ENCODE measurements at places on chromosomes 2 and 18.

GRCh38 chr18:63470751-63471150 is 6.0 kb upstream of the SERPINB5 start:
- DNase-seq, result no peak

GRCh38 chr2:65501836-65502235 is 69.4 kb upstream of the SPRED2 start:
- DNase-seq, result no peak

DNA sequence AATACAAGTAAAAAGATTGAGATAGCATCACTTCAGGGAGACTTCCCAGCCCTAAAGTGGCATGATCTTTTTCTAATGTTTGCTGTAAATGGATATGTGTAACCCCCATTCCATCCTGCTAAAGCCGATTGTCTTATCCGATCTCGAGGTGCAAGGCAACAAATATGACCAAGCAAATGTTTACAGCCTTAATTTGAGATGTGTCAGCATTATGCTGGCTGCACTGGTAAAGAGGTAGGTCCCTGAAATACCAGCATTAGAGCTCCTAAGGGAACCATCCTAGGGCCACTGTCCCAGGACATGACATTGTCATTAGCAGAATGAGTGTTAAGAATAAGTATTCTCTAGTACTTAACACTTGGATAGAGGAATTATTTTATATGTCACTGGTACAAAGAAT is 108.4 kb downstream of the EPC2 start:
- DNase-seq, result no peak

DNA sequence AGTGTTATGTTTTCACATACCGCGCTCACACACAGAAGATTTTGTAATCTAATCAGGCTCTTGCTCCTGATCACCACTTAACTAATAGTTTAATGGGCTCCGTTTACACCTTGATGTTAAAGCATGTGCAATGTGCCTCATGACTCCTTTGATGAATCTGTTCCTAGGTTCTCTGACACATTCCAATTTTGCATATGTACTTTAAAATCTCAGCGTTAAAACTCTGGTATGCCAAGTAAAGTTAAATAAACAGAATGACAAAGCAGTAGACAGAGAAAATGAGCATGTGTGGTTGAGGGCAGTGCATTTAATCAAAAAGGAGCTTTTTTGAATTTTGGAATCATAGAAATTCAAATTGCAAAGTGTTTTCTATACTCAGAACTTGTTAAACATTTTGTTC is 96.4 kb downstream of the TCF4 start:
- no peak for DNase-seq

- no peak for DNase-seq
Observed at GRCh38 chr2:237540223-237540775, 26.1 kb upstream of the PRLH start.

DNA sequence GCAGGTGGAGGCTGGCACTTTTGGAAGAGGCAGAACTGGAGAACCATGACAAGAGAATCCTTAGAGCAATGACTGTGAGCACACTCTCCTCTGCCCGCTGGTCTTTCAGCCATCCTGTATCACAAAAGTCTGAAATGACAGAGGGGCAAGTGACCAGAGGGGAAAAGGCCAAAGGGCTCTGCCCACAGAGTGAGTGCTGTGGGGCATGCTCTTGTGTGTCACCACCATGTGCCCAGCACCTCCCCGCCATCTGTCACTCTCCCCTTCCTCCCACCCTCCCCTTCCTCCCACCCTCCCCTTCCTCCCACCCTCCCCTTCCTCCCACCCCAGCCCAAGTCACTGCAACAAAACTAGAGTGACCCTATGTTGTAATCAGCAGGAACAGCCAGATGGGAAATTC is 31.9 kb downstream of the DAW1 start:
- no peak for DNase-seq

DNA sequence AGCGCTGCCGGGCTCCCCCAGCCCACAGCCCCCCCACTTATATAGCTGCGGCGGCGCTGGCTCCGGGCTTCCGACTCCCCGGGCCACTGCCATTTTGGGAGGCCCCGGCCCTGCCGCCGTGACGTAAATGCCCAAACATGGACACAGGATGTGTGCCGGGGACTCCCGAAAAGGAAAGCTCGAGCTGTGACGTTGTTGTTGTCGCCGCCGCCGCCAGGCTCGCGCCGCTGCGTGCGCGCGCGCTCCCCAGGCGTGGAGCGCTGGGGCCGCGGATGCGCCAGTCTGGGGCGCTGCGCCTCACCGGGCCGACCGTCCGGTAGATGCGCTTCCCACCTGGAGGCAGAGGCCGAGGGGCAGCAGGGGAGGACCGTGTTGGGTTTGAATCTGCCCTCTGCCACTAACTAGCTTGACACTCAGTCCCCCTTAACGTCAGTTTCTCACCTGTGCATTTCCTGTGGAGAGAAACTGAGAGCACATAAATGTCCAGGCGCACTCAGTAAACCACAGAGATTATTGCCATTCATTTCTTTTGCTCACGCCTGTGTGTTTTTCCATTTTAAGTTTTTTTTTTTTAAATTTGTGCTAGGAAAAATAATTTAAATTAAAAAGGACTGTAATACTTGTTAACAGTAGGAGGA is at the start of gene EGR4:
EGR4 (minus strand) TSS at position 15 of the 638 bp plus-strand sequence. CDS start 231 bp downstream, outside the sequence.
- DNase-seq, result peak; percentile 83

DNA sequence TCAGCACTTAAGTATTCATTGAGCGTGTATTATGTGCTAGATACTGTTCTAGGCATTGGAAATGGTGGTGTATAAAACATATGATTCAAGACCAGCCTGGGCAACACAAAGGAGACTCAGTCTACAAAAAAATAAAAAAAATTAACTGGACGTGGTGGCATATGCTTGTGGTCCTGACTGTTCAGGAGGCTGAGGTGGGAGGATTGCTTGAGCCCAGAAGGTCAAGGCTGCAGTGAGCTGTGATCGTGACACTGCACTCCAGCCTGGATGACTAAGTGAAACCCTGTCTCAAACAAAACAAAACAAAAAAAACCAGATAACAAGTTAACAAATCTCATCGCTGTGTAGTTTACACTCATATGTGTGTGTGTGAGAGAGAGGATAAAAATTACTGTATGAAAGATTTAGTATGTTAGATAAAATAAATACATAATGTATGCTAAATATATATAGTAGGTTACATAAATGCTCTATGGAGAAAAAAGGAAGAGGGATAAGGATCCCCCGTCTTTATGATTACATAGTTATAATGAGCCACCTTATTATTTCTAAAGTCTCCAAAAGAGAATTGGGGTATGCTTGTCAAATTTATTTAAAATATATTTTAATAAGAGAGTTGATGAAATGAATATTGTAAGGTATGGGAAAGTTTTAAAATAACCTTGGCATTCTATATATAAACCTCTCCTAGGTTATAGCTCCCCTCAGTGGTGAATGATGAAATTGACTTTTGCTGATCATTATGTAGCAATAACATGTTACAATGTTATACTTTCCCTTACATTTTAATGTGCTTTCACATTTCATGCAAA is 69.2 kb downstream of the EHBP1 start:
- DNase-seq, result peak; percentile 27

GRCh38 chr2:136232456-136233172 is 114.7 kb upstream of the CXCR4 start:
- no peak for DNase-seq

DNA sequence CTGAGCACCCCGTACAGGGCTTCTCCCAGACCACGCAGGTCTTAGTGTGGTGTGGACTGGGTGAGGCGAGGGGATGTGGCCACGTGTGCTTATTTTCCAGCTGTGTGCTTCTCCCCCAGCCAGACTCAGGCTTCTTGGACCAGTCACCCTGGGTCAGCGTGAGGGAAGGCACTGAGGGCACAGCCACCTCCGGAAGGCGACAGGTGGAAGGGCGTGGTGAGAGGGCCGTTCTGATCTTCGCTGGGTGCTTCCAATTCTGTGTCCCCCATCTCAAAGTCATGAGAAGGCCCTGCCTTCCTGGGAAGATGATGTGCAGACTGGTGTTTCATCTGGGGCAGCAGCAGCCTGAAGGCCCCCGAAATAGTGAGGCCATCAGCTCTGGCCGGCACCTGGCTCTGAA is 169.7 kb upstream of the MYCN start:
- DNase-seq, result no peak

- DNase-seq, result no peak
Observed at GRCh38 chr2:33709951-33710350, 110.9 kb upstream of the FAM98A start.

DNA sequence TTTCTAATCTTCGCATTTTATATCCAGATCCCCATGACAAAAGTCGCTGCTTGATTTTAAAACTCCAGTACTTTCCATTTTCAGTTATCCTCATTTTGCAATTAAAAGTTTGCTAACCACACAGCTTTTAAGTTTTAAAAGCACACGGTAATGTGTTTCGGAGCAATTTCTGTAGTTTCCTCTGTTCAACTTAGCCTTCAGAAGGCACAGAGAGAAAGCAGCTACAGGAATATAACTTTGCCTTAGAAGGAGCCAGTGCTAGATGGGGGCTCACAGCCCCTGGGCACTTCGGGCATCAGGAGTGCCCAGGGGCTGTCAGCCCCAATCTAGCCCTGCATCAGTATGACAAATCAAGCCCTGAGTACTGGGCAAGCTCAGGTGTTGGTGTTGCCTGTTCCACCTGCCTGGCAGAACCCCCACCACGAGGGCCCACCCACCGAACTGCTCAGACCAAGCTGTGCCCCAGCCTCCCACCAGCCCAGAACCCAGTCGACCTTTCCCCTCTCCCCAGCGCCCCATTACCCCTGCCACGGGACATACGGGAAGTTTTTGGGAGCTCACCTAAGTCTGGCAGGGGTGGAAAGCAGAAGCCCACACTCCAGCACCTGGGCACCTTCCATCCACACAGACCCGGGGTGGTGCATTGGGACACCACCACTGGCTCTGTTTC is 47.3 kb downstream of the TRABD2A start:
- DNase-seq, result no peak

GRCh38 chr2:8552293-8552801 is 129.5 kb upstream of the ID2 start:
- no peak for DNase-seq

DNA sequence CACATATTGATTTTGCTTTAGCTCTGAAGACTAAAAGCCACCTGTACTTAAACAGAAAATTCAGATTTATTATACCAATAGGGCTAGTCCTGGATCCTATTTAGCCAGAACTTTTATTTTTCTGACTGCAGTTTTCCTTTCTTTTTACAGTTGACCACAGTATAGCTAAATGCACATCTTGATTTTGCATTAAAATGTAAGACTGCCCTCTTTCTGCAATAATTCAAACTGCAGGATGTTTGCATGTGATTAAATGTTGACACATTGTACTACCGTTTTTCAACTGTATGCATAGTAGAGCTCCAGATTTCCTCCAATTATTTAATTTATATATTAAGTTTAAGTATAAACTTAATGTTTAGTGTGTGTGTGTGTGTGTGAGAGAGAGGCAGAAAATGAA is 1262.9 kb downstream of the SUCLG1 start:
- DNase-seq, result no peak

DNA sequence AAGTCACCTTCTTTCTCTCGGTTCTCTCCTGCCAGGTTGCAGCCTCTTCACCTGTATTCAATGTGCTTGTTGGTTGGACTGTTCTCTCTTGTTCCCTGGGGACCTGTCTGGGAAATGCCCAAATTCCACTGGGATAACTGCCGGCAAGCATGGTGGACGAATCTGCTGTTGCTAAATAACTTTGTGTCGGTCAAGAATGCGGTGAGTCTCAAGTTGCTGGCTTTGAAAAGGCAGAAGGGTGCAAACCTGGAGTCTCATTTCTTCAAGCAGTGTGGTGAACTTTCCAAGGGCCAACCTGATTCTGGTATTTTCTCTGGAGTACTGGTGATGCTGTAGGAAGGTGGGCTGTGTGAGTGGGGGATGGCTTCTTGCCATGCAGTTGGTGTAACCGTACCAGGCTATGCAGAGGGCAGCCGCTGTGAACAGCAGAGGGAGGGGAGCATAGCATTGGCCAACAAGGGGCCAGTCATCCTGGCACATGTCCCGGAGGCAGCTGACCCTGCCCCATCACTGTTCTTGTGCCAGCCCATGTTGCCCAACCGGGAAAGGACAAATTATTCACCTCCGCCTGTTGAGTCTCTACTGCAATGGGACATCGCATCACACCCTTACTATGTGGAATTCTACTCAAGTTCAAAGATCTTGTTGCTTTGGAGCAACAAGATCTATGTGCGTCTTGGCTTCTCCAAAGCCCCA is 88.1 kb upstream of the SEC11C start:
- DNase-seq, result no peak

GRCh38 chr2:224166654-224167053 is 127.6 kb upstream of the SERPINE2 start:
- DNase-seq, result no peak

- DNase-seq, result no peak
Observed at GRCh38 chr18:8276406-8276805, 332.8 kb upstream of the RAB12 start.

DNA sequence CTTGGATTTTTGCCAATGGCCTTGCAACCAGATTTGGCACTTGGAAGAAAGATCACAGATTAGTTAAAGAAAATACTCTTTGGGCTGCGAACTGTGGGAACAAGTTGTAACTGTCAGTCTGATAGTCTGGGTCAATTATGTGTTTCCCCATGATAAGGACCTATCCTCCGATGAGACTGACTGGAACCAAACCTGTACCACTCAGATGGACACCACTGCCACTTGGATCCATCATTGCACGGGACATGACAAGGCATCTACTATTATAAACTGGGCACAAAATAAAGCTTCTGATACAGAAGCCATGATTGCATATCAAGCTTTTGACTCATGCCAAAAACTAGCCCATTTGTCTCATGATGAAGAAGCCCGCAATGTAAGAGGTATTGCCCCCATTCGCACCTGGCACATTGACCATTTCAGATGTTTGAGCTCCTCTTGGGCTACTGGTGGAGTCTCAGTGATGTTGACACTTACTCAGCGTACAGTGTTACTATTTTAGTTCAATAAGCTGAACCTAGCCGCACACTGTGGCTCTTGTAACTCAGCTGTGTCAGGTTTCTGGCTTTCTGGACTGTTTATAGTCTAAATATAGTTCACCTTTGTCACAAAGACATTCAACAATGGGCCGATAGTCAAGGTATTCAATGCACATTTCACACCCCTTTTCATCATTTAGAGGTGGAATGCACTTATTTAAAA is 179.8 kb upstream of the RBBP8 start:
- DNase-seq, result no peak

DNA sequence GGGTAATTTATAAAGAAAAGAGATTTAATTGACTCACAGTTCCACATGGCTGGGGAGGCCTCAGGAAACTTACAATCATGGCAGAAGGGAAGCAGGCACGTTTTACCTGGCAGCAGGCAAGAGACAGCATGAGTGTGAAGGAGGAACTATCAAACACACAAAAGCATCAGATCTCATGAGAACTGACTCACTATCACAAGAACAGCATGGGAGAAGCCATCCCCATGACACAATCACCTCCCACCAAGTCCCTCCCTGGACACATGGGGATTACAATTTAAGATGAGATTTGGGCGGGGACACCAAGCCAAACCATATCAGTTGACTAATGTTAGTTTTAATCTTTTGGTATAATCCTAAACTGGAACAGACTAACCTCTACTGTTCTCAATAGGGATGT is 49.1 kb upstream of the CPO start:
- no peak for DNase-seq

DNA sequence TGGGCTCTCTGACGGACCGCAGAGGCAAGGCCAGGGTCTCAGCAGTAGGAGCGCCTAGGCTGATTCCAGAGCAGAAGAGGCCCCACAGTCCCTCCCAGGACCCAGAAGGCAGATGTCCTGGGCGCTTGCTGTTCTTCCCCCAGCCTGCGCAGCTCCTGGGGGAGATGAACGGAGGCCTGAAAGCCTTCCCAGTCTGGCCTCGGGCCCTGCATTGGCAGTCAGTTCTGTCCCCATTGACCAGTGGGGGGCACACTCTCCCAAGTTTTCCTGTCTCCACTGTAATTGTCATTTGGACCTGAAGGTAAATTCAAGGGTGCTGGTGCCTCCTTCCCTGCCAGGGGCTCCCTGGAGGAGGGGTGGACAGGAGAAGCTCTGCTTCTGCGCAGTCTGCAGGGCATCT is 345.7 kb downstream of the CYP26B1 start:
- no peak for DNase-seq

Data from CD4-positive, alpha-beta T cell treated with Interleukin-6 at 100 ng/mL for 8 hours (primary cell).